ENCODE measurements at places on chromosomes 4 and X. TPM values are rescaled to one million over a fixed set of nuclear protein-coding genes. Genes with fewer than 3 reads are reported as not detected.

- DNase-seq: no peak
- H3K27me3 ChIP-seq: no peaks in the 10 kb centered on the region
- no peaks in the 10 kb centered on the region for H3K36me3 ChIP-seq
These were observed 64.5 kb downstream of the GPC4 start for GRCh38 chrX:133350751-133351150.

GRCh38 chr4:162282684-162283083 is 118.9 kb upstream of the FSTL5 start:
- no peaks in the 10 kb centered on the region for H3K27me3 ChIP-seq
- H3K27ac ChIP-seq: no peak overlapping the region
- H3K36me3 ChIP-seq: no peaks in the 10 kb centered on the region
- DNase-seq: no peak
- no peak overlapping the region for H3K4me3 ChIP-seq
- H3K4me1 ChIP-seq: no peaks in the 10 kb centered on the region

DNA sequence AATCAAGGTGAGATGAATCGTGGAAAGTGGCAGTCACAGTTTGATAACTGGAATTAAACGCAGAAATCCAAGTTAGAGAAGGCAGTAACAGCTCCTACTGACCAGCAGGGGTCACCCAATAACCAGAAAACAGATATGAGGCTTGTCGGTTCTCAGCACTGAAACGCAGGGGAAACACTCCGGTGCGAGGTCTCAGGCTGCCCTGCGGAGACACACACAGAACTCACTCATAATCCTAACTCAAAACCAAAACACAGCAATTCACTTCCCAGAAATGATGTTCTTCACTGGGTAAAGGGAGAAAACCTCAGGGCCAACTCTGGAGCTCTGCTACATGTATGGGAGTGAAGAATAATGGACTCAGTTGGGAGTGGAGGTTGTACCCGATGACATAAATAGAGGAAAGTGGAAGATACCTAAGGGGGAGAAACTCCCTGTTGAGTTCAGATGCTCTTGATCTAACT is 384.4 kb downstream of the RAPGEF2 start:
- no peaks in the 10 kb centered on the region for H3K36me3 ChIP-seq
- H3K4me1 ChIP-seq: peaks cover 6% of the 10 kb centered on the region
- no peak overlapping the region for H3K4me3 ChIP-seq
- DNase-seq: no peak
- no peak overlapping the region for H3K27ac ChIP-seq

- no peak overlapping the region for H3K4me3 ChIP-seq
- no peaks in the 10 kb centered on the region for H3K27me3 ChIP-seq
- no peak for DNase-seq
- no peak overlapping the region for H3K27ac ChIP-seq
These were observed 1587.9 kb upstream of the ADGRL3 start for GRCh38 chr4:59612235-59612634.

DNA sequence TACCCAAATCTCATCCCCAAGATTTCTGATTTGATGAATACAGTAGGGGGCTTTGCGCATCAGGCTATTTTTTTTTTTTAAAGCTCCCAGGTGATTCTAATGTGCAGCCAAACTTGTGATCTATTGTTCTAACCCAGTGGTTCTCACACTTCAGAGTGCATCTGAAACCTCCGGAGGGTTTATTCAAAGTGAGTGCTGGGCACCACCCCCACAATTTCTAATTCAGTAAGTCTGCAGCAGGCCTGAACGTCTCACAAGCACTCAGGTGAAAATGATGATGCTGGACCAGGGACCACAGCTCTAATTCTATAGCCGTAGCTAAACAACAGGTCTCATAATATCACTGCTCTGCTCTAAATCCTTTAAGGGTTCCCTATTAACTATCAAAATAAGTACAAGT is 211.4 kb downstream of the FMR1NB start:
- no peaks in the 10 kb centered on the region for H3K36me3 ChIP-seq
- no peaks in the 10 kb centered on the region for H3K4me1 ChIP-seq
- no peak for DNase-seq
- H3K27ac ChIP-seq: no peak overlapping the region

DNA sequence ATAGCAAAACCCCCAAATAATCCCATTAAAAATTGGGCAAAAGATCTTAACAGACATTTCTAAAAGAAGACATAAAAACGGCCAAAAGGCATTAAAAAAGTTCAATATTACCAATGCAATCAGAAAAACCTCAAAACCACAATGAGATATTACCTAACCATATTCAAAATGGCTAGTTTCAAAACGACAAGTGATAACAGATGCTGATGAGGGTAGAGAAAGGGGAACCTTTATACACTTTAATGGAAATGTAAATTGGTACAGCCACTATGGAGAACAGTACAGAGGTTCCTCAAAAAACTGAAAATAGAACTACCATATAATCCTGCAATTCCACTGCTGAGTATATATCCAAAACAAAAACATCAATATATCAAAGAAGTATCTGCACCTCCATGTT is 6.2 kb downstream of the AADAT start:
- no peak overlapping the region for H3K27ac ChIP-seq
- H3K4me1 ChIP-seq: no peaks in the 10 kb centered on the region
- DNase-seq: no peak
- H3K27me3 ChIP-seq: no peaks in the 10 kb centered on the region
- H3K4me3 ChIP-seq: no peak overlapping the region
- H3K36me3 ChIP-seq: no peaks in the 10 kb centered on the region

DNA sequence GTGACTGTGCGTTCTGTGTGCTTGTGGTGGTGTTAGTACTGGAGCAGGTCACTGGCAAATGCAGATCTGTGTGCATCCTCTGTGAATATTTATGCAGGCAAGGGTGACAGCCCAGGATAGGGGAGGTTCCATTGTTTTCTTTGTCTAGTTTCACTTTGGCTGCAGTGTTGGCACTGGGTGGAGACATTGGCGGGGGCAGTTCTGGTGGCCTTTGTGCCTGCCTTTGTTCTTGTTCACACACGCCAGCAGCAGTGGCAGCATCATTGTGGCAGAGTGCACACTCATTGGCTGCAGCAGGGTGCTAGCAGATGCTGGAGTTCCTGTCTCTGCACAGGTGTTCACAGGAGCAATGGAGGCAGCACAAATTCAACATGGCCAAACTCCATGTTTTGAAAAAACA is 495.3 kb downstream of the UBE2NL start:
- DNase-seq: no peak
- no peaks in the 10 kb centered on the region for H3K4me1 ChIP-seq
- H3K4me3 ChIP-seq: no peak overlapping the region
- H3K27ac ChIP-seq: no peak overlapping the region
- H3K27me3 ChIP-seq: no peaks in the 10 kb centered on the region

DNA sequence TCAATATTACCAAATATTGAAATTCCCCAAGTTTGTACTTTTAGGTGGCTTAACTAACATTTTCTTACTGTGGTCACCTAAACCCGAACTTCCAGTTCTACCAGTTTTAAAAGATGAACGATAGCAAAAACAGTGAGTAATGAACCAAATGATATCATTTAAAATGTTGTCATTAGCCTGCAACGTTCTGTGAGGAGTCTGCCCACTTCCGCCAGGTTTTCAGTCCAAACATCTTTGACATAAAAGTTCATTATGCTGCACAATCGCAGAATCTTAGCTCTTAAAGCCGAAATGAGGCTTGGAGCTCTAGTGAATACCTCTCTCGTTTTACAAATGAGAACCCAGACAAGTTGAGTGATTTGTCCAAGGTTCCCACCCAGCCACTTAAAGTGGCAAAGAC is 762 bp downstream of the PIGA start:
- H3K4me3 ChIP-seq: peak overlapping the region; percentile 62
- H3K36me3 ChIP-seq: peaks cover 4% of the 10 kb centered on the region
- peak overlapping the region; percentile 76 for H3K27ac ChIP-seq
- H3K27me3 ChIP-seq: no peaks in the 10 kb centered on the region

GRCh38 chrX:94914235-94914634 is 1240.2 kb downstream of the FAM133A start:
- no peaks in the 10 kb centered on the region for H3K4me1 ChIP-seq
- no peak overlapping the region for H3K4me3 ChIP-seq
- H3K36me3 ChIP-seq: no peaks in the 10 kb centered on the region
- H3K27me3 ChIP-seq: no peaks in the 10 kb centered on the region
- DNase-seq: no peak
- no peak overlapping the region for H3K27ac ChIP-seq

Gene VGLL1
- total RNA-seq: not detected

Gene GYPB
- not detected for total RNA-seq

Gene SLC2A9
- total RNA-seq: 6.0 TPM

Gene NXF2B
- not detected for total RNA-seq
